Right cardiac atrium (tissue), 5 donors: ENCODE measurements at places on chromosomes 1 and 21.

DNA sequence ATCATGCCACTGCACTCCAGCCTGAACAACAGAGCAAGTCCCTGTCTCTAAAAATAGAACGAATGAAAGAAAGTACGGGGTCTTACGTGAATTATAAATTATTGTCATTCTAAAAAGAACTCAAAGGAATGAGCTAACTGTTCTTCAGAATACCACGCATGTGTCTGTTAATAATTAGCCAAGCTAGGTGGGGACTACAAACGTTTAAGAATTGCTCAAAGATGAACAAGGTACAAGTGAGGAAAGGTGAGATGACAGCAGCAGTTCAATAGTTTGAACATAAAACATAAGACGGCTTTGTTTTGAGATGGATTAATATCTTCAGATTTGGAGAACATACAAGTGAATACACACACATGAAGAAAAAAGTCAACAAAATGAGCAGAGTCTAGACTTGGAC lies 79.6 kb downstream of the UBR4 start:
- no peak for DNase-seq

DNA sequence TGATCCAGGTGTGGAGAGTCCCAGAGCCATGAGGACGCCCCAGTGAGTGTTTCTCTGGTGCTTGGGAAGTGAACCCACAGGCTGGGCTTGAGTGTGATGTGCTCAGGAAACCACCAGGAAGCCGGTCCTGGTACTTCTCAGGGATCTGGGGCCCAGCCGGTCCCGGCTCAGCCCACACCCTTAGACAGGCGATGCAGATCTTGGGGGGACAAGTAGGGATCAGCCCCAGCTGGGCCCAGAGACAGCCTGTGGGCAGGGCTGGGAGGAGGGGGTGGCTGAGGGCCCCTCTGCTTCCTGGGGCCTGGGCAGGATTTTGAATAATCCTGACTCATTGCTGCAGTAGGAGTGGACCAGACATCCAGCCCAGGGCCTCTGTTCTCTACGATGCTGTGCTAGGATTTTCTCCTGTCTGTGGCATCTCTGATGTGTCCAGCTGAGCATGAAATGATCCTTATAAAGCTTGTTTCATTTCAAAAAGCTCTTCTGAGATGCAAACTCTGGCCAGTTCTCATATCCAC lies 698.0 kb downstream of the PTPRU start:
- DNase-seq, result no peak

DNA sequence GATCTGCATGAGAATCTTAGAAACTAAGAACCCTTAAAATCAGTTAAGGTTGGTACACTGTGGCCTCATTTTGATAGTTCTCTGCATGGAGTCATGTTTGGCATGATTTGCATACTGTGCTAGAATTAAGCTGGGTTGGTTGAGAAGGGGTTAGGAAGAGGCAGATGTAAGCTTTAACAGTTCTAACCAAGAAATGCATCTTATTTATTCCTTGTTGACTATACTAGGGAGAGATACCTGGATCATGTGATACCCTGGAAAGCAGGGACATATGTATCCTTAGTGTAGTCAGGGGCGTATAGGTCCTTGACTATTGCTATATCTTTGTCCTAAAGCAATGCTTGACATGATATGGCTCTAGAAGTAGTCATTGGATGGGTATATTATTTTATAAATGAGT lies 41.0 kb downstream of the CDC42 start:
- DNase-seq, result no peak

DNA sequence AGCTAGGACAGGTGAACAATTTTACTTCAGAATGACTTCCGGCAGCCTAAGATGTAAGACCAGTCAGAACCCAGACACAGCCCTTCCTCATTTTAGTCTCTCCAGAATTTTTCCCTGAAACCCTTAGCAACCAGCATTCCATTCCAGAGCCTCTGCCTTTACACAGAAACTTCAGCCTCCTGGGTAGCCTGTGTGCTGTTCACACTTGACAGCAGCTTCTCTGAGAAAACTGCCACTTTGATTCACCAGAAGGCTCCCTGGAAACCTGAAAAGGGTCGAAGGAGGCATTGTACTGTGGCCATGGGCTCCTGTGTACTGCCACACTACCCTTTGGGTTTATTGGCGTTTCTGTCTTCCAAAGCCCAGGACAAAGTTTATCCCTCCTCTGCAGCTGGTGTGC lies 17.4 kb downstream of the HYI start:
- no peak for DNase-seq

DNA sequence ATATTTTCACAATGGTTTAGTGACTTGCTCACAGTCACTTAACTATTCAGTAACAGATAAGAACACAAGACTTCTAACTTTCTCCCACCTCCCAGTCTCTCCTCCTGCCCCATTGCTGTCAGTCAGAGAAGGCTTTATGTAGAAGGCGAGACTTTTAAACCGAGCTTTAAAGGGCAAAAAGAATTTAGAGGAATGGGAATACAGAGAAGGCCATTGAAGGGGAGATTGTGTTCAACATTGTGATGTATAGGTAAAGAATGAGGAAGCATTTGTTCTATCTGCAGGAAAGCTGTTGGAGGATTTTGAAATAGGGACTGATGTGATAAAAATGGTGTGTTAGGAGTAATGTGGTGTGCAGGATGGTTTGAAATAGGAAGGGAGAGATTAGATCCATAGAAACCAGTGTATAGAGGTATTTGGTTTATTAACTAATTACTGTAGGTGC lies 7.3 kb downstream of the POU2F1 start:
- DNase-seq, result no peak

- no peak for DNase-seq
Observed at GRCh38 chr1:245770156-245770555, 615.4 kb downstream of the KIF26B start.

DNA sequence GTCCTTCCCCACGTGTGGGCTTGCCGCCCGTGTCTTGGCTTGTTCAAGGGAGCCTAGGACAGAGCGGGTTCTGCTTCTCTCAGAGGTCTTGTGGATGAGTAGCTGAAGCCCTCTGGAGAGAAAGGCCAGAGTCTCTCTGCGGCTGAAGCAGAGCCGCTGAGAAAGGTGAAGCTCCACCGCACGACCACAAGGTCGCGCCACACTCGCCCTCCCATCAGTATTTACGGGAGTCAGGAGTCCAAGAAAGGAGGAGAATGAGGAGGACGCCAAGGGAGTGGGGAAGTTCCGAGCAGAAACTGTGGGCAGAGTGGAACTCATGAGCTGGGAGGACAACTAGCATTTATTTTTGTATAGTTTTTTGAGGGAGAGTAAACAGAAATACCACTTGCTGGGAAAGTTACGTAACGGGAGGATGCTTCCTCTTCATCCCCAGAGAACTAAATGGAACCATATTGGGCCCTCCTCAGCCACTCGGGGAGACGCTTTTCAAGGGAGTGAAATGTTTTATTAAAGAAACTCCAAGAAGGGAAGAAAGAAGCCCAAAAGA lies 51.6 kb upstream of the HAO2 start:
- no peak for DNase-seq

DNA sequence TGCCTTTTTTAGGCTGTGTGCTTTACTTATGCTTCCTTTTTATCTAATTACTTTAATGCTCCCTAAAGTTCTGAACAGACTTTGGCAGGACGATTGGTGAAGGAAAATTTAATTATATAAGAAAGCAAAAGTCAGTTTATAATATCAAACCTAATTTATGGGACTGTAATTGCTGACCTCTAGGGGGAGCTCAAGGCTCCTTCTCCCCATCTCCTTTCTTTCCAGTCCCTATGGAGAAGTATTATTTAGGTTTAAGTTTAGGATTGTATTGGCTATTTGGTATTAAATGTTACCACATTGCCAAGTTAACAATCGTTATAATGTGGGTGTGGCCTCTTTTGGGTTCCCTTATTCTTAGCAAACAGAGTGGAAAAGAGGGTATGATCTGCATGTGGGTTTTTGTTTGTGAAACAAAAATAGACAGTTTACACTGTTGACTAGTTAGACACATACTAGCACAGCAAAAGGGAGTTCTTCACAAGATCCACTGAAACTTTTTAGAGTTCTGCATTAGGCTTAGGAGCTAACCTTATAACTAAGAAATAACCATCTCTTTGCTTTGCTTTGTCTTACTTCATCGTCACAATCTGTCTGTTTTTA lies 48.2 kb upstream of the TNFSF4 start:
- no peak for DNase-seq

DNA sequence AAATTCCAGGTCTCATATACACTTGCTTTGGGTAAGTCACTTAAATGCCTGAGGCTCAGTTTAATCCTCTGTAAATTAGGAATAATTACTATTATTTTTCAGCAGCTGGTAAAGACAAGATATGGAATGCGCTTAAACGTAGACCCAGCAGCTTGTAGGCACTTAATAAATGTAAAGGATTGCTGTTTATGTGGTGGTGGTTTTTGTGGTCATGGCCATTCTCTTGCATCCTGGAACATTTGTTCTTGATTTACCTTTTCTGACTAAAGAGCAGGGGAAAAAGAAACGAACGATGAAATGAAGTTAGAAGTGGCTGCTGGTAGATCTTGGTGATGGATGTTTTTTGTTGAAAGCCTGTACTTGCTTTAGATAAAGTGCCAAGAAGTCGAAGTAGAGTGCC lies 195.0 kb upstream of the FOXD3 start:
- no peak for DNase-seq

- no peak for DNase-seq
Observed at GRCh38 chr1:45721207-45721606, 29.2 kb downstream of the IPP start.

- no peak for DNase-seq
Observed at GRCh38 chr1:49363628-49364027, 586.9 kb upstream of the BEND5 start.

- no peak for DNase-seq
Observed at GRCh38 chr1:10835822-10836421, 39.5 kb upstream of the CASZ1 start.

- no peak for DNase-seq
Observed at GRCh38 chr1:92408825-92409224, 77.9 kb downstream of the GFI1 start.

DNA sequence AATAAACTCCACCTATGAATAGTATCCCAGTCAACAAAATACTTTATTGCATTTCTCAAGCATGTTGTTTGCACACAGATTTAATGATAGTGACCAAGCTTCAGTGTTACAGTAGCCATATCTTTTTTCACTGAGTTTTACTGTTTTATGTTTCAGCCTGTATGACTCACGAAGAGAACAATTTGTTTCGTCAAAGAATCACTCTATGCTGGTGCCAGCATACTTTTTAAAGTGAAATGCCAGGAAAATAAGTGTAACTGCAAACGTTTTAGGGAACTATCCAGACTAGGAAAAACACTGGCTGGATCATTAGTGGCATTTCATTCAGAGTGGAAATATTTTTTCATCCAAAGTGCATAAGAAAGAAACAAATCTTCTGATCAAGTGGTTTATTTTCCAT lies 210.8 kb downstream of the COL11A1 start:
- DNase-seq, result no peak

DNA sequence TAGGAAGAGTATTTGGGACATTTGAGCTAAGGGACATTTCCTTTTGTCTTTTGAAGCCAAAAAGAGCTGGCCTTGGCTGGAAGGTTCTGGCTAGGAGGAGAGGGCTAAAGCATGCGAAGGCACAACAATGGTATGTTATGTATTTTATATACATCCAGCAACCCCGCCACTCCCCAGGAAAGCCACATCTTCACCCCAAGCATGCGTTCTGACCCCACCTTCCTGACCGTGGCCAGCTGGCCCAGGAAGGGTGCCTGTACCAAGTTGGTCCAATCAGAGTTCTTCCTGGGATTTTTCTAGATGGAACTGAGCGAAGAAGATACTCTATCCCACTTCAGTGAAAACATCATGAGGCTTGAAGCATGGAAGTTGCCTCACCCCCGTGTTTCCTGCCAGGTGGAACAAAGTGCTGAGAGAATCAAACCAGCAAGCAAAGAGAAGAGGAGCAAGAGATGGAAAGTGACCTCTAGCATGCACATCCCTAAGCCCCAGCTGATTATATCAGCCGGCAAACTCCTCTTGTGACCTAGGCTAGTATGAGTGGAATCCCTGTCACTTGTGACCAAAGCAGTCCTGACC lies 82.7 kb downstream of the BCAR3 start:
- DNase-seq, result no peak

- peak; percentile 55 for DNase-seq
Observed at GRCh38 chr1:229109320-229109761, 161.6 kb upstream of the RAB4A start.

DNA sequence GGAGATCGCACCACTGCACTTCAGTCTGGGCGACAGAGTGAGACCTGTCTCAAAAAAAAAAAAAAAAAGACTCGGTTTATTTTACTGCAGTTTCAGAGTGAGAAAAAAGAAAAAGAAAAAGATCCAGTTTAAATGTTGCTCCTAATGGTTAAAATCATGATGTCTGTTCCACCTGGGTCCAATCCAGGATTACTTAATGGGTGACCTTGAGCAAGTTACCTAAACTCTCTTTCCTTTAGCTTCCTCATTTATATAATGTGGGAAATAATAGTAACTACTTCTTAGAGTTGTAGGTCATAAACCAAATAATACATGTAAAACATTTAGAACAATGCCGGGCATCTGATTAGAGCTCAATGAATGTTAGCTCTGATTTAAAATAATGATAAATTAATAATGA lies 19.4 kb upstream of the RNF11 start:
- DNase-seq, result no peak

- no peak for DNase-seq
Observed at GRCh38 chr1:63054184-63054583, 268.2 kb upstream of the FOXD3 start.

DNA sequence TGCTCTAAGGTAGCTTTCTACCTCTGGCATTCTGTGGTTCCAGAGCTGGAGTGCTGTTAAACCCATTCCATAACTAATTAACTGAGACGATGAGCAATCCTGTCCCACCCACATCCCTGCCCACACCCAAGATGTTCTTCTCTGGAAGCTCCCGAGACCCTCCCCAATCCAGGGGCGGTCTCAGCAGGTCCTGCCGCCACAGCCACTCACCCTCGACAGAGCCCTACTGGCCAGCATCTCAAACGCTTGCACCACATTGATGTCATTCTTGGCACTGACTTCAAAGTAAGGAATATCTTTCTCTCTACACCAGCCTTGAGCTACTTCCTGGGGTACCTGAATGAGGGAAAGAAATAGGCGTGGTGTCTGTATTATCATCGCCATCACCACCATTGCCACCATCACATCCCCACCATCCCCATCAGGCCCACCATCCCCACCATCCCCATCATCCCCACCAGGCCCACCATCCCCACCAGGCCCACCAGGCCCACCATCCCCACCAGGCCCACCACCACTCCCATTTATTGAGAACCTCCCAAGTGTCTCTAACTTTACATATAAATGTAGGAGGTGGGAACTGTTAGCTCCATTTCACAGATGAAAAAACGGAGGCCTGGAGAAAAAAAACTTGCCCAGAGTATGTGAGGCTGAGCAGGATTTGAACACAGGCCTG lies 17.7 kb downstream of the RAB7B start:
- DNase-seq, result no peak

GRCh38 chr21:33968080-33968994 lies 52.7 kb upstream of the ATP5PO start:
- no peak for DNase-seq
